HFF-Myc (cell line): ENCODE measurements at places on chromosomes 2 and 18.

DNA sequence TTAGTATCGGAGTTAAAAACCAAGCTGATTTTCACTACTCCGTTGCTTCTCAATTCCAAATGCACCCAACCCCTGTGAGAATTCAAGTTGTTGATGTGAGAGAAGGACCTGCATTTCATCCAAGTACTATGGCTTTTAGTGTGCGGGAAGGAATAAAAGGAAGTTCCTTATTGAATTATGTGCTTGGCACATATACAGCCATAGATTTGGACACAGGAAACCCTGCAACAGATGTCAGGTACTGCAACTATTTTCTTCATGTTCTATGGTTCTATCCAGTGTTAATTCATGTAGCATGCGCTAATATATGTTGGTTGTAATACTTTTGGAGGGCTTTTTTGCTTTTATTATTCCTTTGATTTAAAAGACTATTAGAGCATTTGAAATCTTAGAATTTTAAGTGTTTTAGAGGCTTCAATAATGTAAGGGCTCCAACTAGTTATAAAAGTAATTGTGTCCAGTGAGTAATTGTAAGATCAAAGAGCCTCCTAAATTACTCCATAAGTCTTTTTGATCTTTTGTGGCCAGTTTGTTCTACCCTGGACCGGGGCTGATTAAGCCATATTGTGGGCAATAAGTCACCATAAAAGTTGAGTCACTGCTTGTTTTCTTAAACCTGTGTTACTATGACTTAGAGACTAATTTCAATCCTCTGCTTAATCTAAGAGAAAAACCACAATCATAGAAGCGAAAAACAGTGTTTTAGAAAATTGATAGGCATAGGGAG, 22.9 kb downstream of the DSG4 start:
- DNase-seq: no peak

- no peak for DNase-seq
These were observed 697.9 kb upstream of the FANCL start for GRCh38 chr2:58938988-58939387.

GRCh38 chr18:33369711-33370449, 70.6 kb downstream of the CCDC178 start:
- no peak for DNase-seq

DNA sequence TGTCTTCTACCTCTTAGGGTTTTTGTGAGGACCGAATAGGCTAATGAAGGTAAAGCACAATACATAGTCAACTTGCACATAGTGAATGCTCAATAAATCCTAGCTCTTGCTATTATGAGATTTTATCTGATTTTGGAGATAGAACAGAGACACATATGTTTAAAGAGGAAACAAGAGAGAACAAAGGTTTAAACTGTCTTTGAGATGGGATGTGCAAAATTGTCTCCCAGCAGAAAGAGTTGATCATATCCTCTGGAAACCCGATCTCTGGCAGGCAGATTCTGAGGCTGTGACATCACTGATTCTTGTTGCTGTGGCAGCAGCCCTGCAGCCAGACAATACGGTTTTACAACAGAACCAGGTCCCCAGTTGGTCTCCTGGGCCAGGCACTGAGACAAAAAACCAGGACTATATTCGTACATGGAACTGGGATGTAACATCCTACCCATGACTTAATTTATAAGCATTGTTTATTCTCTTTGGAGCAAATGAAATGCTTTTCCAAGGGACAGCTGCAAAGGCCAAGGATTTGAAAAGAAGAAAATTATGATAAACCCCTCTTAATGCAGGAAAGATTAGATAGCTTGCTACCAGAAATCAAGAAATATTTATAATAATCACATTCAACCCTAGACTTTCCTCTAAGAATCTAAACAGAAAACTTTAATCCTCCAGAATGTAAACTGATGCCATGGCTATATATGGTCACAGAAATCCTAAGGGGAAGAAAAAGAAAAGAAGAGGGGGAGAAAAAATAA, 80.2 kb downstream of the SLC8A1 start:
- DNase-seq: peak; percentile 76

- no peak for DNase-seq
These were observed 61.9 kb downstream of the EIF5B start for GRCh38 chr2:99399063-99399462.

DNA sequence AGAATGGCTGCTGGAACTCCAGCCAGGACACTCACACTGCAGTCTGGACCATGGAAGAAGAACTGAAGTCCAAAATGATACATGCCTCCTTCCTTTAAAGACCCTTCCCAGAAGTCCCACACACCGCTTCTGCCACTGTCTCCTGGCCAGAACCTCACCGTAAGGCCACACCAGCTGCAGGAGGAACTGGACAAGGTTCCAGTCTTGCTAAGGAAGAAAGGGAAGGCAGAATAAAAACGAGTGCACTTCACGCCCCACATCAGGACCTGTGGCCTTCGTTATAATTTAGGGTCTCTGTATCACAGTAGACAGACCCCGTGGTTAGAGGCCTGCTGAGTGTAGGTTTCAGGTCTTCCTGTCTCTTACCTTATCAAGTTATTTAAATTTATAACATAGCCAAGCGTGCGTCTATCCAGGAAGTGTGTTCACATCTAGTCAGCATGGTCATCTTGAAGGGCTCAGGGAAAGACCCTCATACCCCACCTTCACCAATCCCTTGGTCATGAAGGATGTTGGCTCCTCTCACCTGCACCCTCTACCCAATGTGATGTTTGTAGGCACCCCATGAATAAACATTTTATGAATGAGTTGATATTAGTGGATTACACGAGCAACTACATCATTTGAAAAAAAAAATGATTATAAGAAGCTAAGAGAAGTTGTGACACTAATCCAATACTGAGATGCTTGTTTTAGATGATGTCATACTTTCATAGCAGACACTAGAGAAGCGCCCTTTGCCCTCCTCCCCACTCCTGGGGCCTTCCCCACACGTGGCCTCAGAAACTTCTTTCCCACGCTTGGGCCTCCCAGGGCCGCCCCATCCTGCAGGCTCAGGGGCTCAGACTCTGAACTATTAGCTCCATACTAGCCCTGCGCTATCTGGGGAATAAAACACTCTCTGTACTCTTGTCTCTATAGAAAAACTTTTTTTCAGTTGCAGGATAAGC, 157.6 kb downstream of the FAM210A start:
- no peak for DNase-seq

DNA sequence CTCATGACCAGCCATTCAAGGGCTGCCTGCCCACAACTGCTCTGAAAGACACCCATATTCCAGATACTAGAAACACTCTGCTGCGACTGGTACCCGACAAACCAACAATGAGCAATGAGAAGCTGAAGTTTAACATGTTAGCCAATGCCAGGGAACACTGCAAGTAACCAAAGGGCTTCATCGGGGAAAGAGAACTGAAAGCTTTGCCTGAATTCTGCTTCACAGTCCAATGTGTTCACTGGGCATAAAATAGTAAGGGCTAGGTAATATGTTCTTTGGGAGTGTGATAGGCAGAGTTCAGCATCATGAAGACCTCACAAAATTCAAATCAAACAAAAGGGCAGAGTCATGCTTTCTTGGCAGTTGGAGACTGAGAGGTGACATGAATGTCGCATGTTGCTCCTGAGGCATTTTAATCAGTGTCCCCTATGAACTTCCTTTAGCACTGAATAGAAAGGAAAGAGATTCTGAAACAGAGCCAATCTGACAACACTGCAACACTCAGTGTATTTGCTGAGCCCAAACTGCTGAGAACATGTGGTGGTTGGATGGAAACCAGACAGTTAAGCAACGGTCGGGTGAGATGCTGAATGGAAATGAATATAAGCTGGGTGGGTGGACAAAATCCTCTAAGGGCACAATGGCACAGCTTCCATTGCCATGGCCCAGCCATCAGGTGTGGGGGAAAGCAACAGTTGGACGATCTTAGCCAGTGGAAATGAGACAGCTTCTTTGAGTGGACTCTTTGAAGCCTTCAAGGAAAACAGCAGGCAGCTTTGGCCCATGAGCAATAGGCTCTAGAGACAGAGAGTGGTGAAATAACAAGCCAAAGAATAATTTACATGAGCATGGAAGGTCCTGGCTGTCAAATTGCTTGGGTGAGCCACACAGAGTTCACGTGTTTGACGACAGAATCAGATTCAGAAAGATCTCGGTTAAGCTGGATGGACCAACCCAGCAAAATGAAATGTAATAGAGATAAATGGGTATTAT, 277.5 kb downstream of the AFF3 start:
- DNase-seq: no peak

DNA sequence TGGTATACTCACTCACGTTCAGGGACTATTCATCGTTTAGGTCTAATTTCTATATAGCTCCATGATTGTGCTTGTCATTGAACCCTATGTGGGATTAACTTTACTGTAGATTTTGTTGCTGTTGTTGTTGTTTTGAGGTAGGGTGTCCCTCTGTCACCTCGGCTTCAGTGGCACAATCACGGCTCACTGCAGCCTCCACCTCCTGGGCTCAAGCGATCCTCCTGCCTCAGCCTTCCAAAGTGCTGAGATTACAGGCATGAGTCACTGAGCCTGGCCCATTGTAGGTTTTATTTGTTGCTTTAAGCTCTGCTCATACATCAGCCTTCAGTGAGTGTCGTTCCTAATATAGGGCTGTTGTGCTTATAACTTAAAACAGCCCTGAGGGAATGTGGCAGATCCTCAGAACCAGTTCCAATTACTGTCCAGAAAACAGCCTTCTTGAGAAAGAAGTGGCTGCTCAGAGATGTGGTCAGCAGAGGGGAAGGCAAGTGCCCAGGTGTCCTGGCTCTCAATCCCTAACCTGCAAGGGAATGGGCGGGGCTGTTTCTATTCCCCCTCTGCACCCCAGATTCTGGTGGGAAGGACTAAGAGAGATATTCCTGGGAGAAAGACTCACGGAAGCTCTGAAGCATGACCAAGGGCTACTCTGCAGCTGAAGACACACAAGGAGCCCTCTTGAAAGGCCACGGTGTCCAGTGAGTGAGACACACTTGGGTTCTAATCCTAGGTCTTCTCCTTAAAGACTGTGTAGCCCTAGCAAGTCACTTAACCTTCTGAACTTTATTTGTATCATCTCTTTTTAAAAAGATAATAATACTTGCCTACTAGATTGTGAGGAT, 79.6 kb upstream of the LCLAT1 start:
- no peak for DNase-seq

- no peak for DNase-seq
These were observed 52.6 kb downstream of the CXCR4 start for GRCh38 chr2:136065384-136065783.

- DNase-seq: no peak
These were observed 78.6 kb upstream of the ZFP36L2 start for GRCh38 chr2:43305012-43305411.

DNA sequence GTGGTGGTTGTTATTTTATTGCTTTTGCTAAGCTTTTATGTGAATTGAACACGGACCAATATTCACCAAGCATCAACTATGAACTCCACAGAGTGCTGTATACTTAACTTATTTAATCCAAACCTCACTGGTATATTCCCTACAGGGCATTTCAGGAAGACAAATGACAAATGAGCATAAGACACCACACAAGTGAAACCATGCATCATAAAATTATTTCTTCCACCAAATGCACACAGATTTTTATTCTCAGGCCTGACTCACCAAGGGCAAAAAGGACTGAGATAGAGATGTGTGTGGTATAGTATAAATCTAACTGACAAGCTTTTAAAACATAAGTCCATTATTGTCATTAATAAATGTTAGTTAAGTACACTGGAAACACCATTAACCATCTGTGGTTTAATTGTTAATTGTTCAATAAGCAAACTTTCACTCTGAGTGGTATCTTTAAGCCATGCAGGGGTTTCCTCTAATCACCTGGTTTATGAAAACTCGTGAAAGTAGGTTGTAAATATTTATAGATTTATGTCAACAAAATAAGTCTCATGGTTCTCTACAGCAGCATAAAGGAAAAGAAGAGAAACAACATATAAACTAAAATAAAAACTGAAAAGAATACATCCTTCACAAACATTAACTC, 77.6 kb upstream of the CRIM1 start:
- DNase-seq: no peak

DNA sequence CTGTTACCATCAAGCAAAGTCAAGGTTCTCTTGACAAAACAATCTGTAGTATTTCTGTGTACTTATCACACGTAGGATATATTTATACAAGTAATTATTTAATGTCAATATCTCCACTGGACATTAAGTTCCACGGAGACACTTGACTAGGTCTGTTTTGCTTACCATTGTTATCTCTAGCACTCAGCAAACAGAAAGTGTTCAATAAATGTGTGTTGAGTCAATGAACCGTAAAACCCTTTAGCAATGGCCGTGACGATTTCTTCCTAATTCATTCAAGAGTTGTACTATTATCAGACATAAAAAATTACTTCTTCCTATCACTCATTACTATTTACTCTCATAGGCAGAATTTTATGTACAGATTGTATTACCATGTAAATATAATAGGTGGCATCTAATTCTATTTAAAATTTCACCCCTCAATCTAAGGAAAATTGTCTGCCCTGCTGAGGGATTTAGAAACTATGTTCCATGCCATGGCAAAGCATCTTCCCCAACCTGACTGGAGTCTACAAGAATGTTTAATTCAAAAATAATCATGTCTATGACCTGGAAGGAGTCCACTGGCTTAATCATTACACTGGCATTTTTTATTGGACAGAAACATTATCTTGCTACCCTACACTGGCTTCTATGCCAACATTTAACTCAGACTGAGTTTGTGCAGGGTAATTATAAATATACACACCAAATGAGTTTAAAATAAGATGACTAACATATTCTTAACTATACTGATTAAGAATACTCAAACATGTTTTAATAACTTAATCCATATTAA, 301.9 kb downstream of the ZEB2 start:
- DNase-seq: no peak

DNA sequence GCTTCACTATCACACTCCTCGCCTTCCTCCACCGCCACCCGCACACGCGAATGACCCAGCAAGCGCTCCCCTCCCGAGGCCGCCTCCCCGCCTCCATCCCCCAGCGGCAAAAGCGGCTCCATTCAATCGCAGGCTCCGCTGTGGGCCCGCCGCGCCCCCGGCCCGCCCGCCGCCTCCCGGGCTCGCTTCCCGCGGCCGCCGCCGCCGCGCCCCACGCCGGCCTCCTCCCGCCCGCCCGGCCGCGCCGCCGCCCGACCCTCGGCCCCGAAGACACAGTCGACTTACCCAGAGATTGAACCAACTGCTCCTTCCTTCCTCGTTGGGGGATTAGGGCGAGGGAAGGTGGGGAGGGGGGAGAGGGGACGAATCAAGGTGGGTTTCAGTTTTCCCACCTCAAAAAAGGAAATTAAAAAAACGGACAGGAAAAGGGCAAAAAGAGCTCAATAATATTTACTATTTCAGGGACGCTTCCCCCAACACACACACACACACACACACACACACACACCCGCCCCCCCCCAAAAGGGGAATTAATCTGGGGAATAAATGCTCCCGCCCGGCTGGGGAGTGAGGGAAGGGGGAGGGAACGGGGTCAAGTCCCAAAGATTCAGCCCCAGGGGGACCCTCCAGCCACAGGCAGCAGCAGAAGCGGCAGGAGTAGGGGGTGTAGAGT, 743 bp downstream of the XPO1 start:
- DNase-seq: no peak

GRCh38 chr2:137873536-137874244, 90.6 kb upstream of the HNMT start:
- no peak for DNase-seq
